ENCODE measurements at places on chromosomes 3 and 15. TPM values are rescaled to one million over a fixed set of nuclear protein-coding genes. Genes with fewer than 3 reads are reported as not detected.

EXD1 gene
- total RNA-seq, result 0.37 TPM

BNC1 gene
- 68.3 TPM for total RNA-seq

NAA80 gene
- total RNA-seq, result 11.4 TPM

KLF15 gene
- 5.3 TPM for total RNA-seq

ITIH1 gene
- not detected for total RNA-seq

SEMA5B gene
- total RNA-seq, result not detected

RPL4 gene
- total RNA-seq, result 5,336 TPM

APOD gene
- 0.83 TPM for total RNA-seq

CD200R1 gene
- not detected for total RNA-seq

CCDC9B gene
- 36.0 TPM for total RNA-seq

CHRM5 gene
- total RNA-seq, result not detected

GABRR3 gene
- not detected for total RNA-seq

GPR62 gene
- not detected for total RNA-seq

IL12A gene
- 1.3 TPM for total RNA-seq

IQSEC1 gene
- 21.2 TPM for total RNA-seq

SLC35G2 gene
- total RNA-seq, result 7.6 TPM

MLF1 gene
- total RNA-seq, result 5.0 TPM

KIF15 gene
- 5.6 TPM for total RNA-seq

PLXNA1 gene
- total RNA-seq, result 42.1 TPM

TARS3 gene
- 7.2 TPM for total RNA-seq

RETNLB gene
- total RNA-seq, result not detected

ASB14 gene
- not detected for total RNA-seq

NR1I2 gene
- total RNA-seq, result not detected

TM6SF1 gene
- total RNA-seq, result 0.39 TPM

SLC15A2 gene
- 0.79 TPM for total RNA-seq

SKIC8 gene
- 56.2 TPM for total RNA-seq

SCN11A gene
- 0.05 TPM for total RNA-seq

IL17RD gene
- total RNA-seq, result 1.2 TPM

DISP2 gene
- total RNA-seq, result 1.8 TPM
